ENCODE measurements at places on chromosomes 7 and 10.

GRCh38 chr10:93850031-93851015 is 43.5 kb upstream of the SLC35G1 start:
- DNase-seq = no peak

GRCh38 chr10:43237631-43238446 is 29.0 kb downstream of the RASGEF1A start:
- DNase-seq = no peak

- no peak for DNase-seq
Observed at GRCh38 chr7:33806298-33807154, 98.8 kb upstream of the BMPER start.

DNA sequence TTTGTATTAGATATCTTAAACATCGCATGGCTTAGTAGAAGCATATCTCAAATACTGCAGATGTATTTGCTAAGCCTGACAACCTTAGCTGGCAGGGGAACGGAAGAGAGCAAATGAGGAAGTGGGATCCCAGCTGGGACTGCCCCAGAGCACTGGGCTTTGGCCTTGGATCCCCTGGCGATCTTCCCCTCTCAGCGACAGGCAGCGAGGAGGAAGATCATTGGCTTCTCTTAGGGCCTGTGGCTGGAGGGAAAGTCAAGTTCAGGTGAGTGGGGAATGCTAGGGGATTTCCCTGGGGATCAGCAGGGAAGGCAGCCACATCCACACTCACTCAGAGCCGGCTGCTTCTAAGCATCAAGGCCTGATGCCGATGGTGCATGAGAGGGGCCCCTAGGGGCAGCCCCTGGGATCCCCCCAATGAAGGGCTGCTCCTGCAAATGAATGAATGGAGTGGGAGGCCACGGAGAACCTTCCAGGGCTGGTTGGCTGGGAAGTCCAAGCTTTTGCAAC is 42.0 kb downstream of the LYZL2 start:
- peak; percentile 33 for DNase-seq

DNA sequence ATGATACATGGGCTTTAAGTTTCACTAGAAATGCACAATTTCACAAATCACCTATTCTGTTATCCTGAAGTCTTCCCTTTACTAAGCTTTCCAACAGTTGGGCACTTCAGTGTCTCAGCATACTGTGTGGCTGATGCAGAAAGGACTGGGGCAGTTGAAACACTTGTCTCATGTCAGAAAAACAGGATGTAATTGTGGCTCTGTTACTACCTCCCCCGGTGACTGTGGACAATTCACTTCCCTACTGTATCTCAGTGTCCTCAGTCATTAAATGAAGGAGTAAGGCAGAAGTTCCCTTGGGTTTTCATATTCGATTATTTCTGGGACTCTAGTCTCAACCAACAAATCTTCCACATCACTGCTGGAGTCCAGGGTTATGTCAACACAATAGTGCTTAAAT is 17.9 kb downstream of the ANKRD22 start:
- DNase-seq = no peak

DNA sequence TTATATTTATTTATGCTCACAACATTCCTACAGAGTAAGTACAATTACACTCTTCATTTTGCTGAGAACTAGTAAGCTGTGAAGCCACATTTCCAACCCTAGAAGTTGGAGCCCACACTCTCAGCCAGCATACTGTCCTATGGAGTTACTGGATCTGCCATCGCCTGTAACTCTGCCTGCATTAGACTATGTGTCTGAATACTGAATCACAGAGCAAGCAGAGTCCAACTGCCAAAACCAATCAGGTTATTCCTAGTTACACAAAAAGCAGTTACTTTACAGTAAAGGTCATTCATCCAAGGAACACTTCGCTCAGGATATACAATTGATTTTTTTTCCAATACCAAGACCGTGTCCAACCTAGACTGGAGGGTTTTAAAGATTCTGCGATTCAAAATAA is 21.5 kb downstream of the CTAGE6 start:
- DNase-seq = no peak

GRCh38 chr7:46752881-46753366 is 829.0 kb downstream of the TNS3 start:
- DNase-seq = no peak

Data from GM18507 (cell line).